ENCODE measurements at places on chromosomes 16 and 17. TPM values are rescaled to one million over a fixed set of nuclear protein-coding genes. Genes with fewer than 3 reads are reported as not detected.

DNA sequence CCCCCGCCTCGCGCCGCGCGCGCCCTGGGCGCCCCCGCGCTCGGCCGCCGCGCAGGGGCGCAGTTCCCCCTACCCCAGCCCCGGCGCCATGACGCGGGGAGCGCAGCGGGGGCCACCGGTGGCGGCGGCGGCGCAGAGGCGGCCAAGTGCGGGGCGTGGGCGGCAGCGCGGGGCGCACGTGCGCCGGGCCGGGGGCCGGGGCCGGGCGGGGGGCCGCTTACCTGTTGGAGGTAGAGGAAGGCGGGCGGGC is 108.3 kb downstream of the ENGASE start:
- DNase-seq, result no peak

GRCh38 chr16:2751577-2752034 is 832 bp upstream of the SRRM2 start:
- DNase-seq, result no peak

DNA sequence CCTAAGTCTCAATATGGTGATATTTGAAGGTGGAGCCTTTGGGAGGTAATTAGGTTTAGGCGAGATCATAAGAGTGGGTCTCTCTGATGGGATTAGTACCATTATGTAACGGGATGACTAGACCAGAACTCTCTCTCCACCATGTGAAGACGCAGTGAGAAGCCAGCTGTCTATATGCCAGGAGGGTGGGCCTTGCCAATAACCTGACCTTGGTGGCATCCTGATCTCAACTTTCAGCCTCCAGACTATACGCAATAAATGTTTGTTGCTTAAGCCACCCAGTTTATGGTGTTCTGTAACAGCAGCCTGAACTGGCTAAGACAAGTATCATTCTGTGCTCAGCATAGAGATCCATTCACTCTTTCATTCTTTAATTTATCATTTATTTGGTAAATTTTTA is 167.2 kb upstream of the CDH11 start:
- no peak for DNase-seq

DNA sequence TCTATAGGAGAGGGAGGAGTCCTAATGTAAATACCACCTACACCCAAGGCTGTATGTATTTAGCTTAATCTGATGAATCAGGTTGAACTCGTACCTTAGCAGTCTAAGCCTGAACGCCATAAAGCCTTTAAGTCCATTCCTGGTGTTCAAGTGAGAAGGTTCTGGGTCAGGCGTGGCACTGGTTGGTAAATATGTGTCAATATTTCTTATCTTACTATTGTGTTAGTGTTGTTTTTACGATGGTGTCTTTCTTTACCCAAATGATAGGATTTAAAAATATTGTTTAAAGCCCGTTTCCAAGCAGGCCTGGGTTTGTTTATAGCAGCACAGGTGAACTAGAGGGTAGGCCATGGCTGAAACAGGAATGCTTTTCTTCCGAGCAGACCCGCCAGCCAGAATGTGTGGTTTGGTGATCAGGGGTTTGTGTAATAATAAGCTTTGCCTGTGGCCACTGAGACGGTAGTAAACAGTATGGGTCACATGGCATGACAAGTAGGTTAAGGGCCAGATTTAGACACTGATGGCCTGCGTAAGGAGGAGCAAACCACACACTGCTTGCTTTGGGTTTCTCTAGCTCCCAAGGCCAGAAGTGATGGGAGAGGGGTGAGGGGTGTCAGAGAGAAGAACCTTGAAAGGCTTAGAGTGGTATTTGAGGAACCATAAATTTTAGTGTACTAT is 3.3 kb downstream of the TMEM94 start:
- no peak for DNase-seq

Gene SMPD3
- under 0.01 TPM for total RNA-seq

All from lung microvascular endothelial cell (primary cell).